IPS-NIHi11 (cell line): ENCODE measurements at places on chromosomes 16 and 17.

- no peak for DNase-seq
Measured at GRCh38 chr16:50604065-50604418, 55.8 kb downstream of the NKD1 start.

DNA sequence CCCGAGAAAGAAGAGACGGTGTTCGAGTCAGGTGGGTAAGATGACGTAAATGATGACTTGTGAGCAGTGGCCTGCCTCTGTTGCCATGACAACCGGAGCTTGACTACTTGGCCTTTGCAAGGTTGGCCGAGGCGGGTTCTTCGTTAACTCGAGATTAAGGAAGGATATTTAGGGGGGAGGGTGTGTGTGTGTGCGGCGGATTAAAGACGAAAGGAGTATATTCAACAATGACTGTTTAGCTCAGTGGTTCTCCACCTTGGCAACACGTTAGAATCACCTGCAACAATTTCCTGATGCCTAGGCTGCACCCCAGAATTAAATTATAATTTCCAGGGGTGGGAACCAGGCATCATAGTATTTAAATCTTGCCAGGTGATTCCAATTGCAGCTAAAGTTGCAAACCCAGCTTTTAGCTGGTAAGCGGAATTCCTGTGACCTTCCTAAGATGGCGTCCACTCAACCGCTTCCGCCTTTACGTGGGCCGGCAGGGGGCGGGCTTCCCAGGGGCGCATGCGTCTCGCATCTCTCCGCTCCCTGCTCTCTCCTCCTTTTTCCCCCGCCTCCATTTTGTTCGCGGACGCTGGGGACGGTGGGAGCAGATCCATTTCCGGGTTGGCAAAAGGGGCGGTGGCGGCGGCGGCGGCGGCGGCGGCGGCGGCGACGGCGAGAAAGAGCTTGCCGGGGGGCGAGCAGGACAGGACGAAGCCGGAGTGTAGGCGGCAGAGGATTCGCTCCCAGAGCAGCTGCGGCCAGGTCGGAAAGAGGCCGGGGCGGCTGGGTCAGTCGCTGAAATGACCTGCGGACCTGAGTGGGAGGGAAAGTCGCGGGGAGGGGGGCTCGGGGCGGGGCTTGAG, at the start of gene WIPF2:
WIPF2 (plus strand) TSS at position 565 of the 854 bp plus-strand sequence. CDS start 37,156 bp downstream, outside the sequence.
- DNase-seq = peak; percentile 96

- peak; percentile 91 for DNase-seq
Measured at GRCh38 chr16:58652741-58653140, 23.1 kb upstream of the CNOT1 start.

DNA sequence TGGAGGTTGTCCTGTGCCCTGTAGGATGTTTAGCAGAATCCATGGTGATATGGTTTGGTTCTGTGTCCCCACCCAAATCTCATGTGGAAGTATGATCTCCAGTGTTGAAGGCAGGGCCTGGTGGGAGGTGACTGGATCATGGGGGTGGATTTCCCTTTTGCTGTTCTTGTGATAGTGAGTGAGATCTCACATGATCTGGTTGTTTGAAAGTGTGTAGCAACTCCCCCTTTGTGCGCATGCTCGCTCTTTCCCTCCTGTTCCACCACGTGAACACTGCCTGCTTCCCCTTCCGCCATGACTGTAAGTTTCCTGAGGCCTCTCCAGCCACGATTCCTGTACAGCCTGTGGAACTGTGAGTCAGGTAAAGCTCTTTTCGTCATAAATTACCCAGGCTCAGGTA, 61.9 kb downstream of the ARHGAP17 start:
- DNase-seq = no peak
